T-helper 2 cell (primary cell): ENCODE measurements at places on chromosomes 5 and 9.

DNA sequence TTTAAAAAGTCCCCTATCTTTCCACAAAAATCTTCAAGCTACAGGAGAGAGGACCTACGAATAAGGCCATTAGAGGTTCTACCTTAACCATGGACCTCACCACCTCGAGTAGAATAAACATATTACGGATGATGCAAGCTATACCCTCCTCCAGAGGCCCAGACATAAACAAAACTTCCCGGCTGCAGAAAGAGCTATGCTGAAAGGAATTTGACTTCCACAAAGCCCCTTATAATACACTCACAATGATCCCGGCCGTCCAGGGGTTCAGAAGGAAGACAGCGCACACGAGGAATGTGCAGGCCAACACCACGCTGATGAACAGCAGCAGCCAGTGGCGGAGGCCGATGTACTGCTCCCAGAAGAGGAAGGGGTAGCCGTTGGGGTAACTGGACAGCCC lies 59.0 kb downstream of the PTCH1 start:
- no peak for DNase-seq

- no peak for DNase-seq
Observed at GRCh38 chr9:130893341-130894101, 3.1 kb downstream of the QRFP start.

- no peak for DNase-seq
Observed at GRCh38 chr9:17487467-17487866, 91.4 kb upstream of the SH3GL2 start.

DNA sequence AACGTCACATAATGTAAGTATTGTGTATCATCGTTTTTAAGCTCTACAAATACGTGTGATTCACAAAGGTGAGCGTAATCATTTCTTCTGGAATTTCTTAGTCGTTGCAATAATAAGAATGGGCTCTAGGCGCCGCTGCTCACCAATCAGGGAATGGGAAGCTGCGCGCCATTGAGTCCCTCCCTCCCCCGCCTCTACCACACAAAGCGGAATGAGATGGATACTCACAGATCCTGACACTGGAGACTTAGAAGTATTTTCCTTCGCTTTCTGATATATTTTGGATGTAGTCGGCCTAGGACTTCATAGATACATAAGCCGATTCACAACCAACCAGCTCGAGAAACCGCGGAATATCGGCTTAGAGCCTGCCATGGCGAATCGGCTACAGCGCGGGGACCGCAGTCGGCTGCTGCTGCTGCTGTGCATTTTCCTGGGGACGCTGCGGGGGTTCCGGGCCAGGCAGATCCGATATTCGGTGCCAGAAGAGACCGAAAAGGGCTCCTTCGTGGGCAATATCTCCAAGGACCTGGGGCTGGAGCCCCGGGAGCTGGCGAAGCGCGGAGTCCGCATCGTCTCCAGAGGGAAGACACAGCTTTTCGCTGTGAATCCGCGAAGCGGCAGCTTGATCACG lies at the start of gene PCDHGA11:
PCDHGA11 (plus strand) TSS at position 197 of the 634 bp plus-strand sequence; CDS start at position 374, 177 bp downstream.
- no peak for DNase-seq

DNA sequence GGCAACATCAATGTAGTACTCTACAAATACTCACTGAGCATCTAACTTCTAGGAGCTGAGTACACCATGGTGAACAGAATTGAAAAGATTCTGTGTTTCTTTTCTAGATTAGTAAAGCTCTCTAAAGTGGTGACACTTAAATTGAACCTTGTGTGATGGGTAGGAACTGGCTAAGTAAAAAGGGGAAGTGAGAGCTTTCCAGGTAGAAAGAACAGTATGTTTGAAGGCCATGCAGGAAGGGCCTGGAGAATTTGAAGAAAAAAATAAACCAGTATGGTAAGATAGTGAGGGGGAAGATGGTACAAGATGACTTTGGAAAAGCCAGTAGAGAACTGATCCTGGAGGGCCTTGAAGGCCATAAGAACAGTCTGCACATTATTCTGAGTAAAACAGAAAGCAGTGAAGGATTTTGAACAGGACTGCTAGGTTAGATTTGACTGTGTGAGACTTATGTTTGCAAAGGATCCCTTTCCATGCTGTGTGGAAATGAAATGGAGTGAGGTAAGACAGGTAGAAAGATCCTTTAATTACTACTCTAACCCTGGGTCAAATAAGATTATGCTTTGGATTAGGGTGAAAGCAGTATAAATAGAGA lies 46.7 kb upstream of the UBQLN1 start:
- no peak for DNase-seq

DNA sequence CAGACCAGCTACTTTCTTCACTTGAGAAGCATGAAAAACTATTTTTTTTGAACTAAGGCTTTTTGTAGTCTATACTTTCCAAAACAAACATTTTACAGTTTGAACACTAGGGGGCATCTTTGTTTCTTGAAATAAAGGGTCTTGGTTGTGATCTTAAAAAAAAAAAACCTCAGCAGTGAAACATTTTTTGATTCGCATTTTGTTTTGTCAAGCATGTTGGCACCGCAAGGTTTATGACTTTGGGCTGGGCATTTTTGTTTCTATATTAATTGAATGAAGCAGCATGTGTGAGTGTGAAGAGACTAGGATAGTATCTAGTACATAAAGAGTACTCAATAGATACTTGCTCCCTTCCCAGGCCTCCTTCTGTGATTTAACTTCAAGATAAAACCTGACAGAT lies 31.6 kb upstream of the ACOT12 start:
- DNase-seq = peak; percentile 62

- no peak for DNase-seq
Observed at GRCh38 chr9:14061936-14062585, 251.9 kb downstream of the NFIB start.

DNA sequence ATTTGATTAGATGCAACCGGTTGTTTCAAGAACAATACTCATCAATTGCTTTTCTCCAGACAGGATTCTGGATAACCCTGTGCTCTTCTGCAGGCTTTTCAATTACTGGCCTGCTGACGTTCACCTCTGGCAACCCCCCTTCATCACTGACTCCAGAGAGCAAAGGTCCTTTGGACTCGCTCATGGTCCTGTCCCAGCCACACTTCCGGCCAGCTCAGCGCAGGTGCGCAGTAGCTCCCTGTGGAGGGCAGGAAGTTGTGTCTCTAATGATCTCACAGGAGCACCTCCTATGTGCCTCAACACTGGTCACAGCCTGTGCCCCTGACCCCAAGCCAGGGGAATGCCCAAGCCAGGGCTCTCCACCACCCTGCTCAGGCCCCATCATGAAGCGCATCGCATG lies 44.0 kb downstream of the OLFM1 start:
- no peak for DNase-seq

- DNase-seq = no peak
Observed at GRCh38 chr9:113524468-113524867, 60.9 kb downstream of the RGS3 start.
